ENCODE measurements at places on chromosomes 11 and 22.

GRCh38 chr11:30046578-30046945, 29.7 kb upstream of the KCNA4 start:
- DNase-seq: no peak

DNA sequence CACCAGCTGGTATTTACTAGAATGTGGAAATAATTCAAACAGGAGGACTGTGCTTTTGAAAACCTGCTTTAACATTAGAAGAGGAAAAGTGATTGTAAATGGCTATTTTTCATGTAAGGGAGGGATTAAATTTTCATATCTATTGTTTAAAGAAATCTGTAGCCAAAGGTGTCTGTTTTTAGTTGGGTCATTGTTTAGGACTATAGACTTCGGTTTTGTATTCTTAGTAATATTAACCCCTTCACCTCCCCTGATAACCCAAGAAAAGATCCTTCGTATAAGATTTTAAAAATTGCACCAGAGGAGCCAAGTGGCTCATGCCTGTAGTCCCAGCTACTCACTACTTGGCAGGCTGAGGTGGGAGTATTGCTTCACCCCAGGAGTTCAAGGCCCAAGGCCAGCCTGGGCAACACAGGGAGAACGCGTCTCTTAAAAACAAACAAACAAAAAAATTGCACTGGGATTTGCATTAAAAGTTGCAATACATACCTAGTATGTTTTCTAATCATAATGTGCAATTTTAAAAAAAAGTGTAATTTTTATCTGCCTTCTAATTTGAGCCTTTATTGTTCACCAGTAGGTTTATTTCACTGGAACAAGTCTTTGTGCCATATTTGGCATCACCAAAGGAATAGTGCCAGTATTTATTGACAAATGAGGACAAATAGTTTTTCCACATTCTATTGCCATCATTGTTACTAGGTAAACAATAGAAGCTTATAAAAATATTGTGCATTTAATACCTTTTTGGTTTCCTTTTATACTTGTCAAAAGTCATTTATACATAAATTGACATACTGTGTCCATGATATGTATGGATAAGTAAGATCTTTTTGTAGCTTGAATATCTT, 34.3 kb downstream of the MTMR3 start:
- no peak for DNase-seq

DNA sequence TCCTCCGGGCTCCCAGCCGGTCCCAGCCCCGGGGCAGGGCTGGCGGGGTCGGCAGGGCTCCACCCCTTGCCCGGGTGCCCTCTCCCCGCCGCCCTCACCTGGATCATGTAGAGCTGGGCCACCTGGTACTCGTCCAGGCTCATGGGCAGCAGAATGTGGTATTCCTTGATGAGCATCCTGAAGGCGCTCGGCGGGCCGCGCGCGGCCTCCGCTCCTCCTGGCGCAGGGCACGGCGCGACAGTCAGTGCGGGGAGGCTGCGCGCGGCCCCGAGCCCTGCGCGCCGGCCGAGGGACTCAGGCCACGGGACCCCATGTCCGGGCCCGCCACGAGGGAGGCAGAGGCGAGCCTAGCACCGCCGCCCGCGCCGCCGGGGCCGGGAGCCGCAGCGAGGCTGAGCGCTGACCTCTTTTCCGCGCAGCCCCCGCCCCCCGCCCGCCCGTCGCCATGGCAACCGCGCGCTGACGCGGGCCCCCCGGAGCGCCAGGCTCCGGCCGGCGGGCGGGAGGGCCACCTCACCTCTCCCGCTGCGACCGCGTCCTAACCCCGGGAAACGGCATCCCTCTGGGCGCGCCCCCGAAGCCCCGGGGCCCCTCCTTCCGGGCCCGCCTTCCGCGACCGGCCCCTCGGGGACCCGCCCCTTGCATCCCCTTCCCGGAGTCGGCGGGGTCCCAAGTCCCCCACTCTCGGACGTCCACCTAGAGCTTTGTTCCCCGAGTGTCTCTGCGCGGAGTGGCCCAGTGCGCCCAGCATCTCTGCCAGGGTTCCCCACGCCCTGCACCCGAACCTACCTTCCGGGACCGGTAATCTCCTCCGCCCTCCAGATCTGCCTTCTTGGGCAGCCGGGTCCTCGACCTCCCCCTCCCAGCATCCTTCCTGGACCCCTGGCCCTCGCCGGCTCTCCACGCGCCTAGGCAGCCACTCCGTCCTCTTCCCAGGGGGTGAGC, 886 bp downstream of the PITPNM1 start:
- peak; percentile 30 for DNase-seq

- no peak for DNase-seq
Measured at GRCh38 chr11:12290477-12290922, 86.9 kb upstream of the PARVA start.

GRCh38 chr11:31817621-31818424, 6.7 kb upstream of the PAX6 start:
- no peak for DNase-seq

- no peak for DNase-seq
Measured at GRCh38 chr22:45296628-45297297, 12.0 kb downstream of the UPK3A start.

DNA sequence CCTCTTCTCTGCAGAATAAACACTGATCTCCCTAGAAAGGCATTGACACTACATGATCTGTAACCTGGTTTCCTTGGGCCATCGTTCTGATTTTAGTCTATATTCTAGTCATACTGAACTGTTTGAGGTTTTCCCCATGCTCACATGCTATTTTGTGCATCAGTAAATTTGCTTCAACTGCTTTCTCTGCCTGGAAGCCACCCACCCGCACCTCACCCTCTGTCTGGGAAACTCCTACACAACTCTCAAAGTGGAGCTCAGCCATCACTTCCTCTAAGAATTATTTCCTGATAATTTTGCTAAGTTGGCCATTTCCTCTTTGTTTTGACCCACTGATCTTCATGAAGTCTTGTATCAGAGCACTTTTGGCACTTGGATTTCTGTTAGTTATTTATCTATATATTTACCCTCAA, 36.1 kb downstream of the MMP20 start:
- DNase-seq: no peak

DNA sequence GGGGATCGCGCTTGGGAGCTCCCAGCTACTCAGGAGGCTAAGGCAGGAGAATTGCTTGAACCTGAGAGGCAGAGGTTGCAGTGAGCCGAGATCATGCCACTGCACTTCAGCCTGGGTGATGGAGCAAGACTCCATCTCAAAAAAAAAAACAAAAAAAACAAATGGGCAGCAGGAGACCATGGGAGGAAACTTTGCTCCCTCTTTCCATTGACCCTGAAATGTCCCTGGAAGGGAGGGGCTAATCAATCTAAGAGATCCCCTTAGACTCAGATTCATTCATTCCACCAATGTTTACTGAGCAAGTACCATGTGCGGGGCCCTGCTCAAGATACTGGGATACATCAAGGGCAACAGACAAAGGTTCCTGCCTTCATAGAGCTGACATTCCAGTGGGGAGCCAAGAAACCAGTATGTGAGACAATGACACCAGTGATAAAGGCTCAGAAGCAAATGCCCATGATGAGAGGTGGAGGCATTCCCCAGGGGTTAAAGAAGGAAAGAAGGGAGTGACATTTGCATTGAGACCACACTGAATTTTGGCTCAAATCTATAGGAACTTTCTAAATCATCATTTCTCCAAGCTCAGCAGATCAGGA, 37.7 kb upstream of the TFIP11 start:
- no peak for DNase-seq

DNA sequence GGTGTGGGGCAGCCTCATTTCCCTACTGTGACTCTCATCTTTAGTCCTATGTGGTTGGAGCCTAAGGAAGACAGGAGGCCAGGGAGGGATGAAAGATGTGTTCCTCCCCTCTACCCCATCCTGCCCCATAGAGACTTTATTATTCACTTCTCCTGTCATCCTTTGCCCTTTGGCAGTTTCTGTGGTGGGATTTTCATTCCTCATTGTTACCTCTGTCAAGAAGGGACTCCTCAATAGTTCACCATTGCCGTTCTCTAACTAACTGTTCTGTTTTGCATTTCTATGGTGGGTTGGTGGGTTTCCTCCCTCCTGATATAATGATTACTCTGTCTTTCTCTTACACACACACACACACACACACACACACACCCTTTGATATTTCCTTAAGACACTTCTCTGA, 202.3 kb downstream of the DSCAML1 start:
- no peak for DNase-seq

- DNase-seq: no peak
Measured at GRCh38 chr11:69788956-69789355, 13.8 kb upstream of the FGF4 start.

All from anterior cingulate cortex (tissue), 58 donors.